Sciatic nerve (tissue), 2 donors: ENCODE measurements at places on chromosomes 12 and 14.

DNA sequence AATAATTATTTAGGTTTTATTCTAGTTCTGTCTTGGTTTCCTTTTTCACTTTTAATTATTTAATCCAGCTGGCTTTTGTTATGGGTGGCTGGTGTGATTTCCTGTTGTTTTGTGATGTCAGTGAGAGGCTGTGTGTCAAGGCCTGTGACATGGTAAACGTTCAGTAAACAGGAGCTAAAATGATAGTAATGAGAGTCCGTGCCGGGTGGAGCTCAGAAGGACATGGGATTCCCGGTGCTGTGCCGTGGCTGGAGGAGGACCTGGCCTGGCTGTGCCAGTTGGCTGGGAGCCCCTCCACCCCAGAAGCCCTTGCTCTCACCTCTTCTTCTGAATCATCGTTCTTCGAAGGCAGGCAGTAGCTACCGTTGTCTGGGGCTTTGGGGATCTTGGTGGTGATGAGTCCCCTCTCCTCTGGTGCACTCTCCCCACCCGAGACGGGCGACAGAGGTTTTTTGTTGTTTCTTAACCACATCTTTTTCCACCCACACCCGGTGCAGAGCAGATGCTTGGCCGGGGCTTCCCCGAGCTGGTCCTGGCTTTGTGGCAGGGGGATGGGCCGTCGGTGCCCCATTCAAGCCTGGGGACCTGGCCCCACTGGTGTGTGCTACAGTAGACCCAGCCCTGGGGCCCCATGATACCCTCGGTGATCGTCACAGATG is 29.1 kb downstream of the SH2B3 start:
- DNase-seq: no peak

- DNase-seq: no peak
Observed at GRCh38 chr14:64610049-64610746, 60.4 kb downstream of the PPP1R36 start.

DNA sequence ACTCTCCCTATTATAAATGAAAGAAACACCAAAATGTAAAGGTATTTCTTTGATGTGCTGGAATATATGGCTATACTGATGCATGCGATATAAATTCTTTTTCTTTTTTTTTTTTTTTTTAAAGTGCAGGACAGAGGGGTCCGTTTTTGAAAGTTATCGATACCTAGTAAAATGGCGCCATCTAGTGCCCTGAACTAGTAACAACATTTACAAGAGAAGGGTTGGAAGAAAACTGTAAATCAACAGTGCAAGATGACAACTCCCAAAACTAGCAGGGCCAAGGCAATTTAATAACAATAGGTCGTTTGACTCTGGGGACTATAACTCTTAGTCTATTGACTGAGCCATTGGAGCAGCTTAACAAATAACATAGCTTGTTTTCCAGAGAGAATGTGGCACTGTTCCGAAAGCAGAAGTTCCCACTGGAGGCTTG is 137.7 kb downstream of the SPTSSA start:
- no peak for DNase-seq

DNA sequence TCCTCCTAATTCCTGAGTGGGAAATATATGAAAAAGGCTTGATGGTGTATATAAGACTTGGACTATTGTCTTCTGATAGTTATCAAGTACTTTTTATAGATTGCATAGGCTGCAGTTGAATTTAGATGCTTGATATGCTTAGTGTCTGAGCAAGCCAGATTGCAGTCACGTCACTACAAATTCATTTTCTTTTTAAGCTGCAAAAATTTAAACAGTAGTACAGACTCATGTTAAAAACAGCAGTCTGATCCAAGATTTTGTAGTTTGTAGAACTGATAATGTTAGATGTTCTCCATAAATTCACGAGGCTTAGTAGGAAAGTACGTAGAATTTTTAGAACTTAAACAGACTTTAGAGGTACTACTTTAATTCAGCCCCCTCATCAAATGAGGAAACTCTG is 126.4 kb downstream of the GPR135 start:
- no peak for DNase-seq

DNA sequence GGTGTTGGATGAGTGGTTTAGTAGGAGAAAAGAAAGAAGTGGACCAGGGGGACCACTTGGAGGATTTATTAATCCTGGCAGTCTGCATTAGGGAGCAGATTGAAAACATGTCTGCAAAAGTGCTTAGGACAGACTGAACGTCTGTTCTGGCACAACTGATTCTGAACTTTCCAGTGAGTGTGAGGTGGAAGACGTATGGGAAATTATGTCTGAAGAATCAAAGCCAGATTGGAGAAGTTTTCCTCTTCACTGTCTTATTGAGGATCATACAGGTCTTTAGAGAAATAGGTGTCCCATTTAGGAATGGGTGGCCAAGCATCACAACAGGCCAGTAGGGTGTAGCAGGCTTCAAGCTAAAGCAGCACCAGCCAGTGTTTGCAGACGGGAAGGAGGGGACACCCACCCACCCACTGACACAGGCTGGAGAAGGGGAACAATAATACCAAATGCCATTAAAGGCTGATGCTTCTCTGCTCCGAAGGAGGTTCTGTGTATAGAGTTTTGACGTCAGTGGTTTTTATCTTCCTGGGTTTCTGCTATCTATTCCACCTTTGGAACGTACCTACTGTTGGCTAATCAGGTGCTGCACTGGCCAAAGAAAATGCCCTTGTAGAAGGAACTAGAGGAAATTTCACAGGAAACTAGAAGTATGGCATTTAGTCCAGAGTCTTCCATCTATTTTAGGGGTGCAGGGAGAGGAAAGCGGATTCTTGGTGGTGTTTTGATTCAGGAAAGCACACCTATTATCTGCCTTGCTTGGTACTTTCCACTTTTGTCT is 1.8 kb downstream of the SRRM4 start:
- no peak for DNase-seq

- no peak for DNase-seq
Observed at GRCh38 chr14:53613404-53614253, 343.0 kb downstream of the BMP4 start.

DNA sequence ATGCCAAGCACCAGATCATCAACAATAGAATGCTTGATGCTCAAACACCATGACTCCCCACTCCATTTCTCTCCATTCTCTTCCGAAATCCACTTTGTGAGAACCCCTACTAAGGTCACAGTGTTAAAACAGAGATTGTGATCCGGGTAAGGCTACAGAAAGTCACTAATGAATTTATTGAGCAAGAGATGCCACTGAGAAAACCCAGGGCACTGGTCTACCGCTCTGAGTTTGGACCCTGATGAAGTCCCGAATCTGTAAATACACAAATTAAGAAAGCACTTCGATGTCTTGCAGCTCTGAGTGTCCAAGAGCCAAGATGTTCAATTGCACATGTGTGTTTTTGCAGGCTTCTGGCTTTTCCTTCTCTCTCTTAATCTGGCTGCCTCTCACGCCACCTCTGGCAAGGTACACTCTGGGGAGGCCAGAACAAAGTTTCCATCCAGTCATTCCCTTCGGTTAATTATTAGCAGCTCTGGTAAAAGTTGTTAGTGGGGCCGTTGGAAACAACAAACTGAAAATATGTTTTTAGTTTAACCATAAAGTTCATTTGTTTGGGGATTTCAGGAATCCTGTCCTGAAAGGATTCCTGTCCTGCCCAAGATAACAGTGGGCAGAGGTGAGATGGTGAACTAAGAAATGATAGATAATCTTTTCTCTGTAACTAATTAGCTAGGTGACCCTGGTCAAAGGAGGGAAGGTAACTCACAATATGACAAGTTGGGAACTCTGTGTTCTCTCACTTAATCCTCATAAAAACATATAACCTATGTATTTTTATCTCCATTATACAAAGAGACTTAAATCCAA is 75.4 kb downstream of the BTG1 start:
- no peak for DNase-seq

DNA sequence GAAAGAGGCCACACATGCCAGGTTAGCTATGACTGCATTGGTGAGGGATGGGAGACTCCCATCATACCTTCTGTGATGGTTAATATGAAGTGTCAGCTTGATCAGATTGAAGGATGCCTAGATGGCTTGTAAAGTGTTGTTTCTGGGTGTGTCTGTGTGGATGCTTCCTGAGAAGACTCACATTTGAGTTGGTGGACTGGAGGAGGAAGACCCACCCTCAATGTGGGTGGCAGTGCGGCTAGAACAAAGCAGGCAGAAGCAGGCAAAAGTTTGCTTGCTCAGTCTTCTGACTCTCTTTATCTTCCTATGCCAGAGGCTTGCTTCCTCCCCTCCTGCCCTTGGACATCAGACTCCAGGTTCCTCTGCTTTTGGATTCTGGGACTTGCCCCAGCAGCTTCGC is 88.2 kb downstream of the SSPN start:
- no peak for DNase-seq

GRCh38 chr12:103313894-103314293 is 181.9 kb downstream of the C12orf42 start:
- DNase-seq: no peak

- DNase-seq: no peak
Observed at GRCh38 chr12:123520567-123521474, 12.7 kb downstream of the RILPL1 start.

GRCh38 chr12:131458931-131459772 is 251.7 kb upstream of the SFSWAP start:
- DNase-seq: no peak

DNA sequence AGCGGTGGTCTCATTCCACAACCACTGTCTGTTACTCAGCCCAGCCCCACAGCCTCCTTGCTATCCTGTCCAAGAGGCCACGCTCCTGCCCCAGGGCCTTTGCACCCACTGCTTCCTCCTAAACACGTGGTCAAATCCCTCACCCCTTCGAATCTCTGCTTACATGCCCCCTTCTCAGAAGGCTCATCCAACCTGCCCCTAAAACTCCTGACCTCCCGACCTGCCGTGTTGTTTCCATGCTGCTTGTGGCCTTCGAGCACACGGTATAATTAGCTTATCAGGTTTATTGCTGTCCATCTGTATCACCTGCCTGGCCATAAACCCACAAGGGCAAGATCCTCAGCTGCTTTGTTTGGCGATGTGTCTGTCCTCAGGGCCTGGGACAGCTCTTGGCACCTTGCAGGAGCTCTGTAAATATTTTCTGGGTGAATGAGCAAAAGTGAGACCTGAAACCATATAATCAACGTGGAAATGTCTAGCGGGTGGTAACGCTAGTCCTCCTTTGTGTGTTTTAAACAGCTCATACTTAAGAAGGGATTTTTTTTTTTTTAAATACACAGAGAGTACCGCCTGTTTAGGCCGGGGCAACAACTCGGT is 36.0 kb downstream of the SCARB1 start:
- DNase-seq: no peak

DNA sequence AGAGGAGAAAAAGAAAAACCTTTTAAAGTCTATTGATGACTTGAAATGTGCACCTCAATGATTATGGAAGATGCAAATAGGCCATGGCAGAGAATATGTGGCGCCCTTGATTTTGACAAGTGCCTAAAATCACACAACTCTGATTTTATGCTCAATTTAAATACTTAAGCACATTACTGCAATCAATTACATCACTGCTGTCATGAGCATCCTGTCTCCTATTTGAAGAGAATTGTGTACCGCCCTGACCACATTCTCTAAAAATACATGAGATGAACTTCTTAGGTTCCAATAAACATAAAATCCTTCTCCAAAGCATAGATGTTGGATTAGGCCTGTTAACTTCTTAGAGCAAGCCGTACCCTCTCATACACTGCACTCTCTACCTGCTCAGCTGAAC is 1.6 kb downstream of the TXNDC16 start:
- no peak for DNase-seq

GRCh38 chr12:9797722-9798619 is 29.3 kb upstream of the KLRF1 start:
- DNase-seq: no peak

DNA sequence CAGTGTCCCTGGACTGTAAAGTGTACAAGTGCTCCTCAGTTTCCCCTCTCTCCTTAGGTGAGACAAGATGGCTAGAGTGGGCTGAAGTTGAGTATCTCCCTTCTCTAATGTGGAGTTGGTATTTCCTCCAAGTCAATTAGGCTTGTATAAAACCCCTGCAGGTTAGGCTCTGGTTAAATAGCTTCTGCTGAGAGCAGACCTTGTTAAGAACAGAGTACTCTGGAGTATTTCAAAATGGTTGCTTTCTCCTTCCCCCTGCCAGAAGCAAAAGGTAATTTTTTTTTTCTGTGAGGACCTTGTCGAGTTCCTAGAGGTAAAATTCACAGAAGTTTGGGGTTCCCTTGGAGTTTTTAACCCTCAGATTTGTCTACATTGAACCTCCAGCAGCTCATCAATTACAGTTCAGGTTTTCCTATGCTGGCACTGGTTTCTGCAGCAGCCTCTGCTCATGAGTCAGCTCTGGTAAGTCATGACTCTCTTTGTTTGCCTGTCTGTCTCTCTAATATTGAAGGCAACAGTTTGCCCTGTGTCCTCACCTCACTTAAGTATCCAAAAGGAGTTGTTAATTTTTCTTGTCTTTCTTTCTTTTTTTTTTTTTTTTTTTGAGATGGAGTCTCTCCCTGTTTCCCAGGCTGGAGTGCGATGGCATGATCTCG is 27.8 kb upstream of the GLIPR1 start:
- no peak for DNase-seq

DNA sequence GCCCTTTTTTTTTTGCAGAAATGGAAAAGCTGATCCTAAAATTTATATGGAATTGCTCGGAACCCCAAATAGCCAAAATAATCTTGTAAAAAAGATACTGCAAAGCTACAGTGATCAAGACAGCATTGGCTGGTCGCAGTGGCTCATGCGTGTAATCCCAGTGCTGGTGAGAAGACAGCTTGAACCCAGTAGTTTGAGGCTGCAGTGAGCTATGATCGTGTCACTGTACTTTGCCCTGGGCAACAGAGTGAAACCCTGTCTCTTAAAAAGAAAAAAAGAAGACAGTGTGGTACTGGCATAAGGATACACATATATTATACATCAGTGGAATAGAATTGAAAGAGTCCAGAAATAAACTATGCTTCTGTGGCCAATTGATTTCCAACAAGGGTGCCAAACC is 5.4 kb downstream of the ITGB7 start:
- DNase-seq: no peak

DNA sequence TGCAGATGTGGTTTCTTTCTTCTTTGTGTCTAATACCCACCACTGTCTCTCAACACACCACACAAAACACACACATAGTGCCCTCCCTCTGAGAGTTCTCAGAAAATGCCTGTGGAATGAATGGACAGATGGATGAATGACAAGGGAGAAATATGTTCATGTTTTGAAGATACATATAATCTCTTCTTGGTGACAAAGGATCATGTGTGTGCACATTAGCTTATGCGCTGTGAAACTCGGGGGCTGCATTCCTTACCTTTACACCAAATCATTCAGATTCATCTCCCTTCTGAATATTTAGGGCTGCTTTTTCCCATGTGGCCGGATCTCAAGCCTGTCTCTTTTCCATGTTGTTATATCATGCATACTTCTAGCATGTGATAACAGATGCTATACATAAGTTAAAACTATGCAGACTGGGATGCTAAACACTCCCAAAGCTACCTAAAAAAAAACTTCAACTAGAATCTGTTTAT is 111.4 kb downstream of the EPS8 start:
- DNase-seq: no peak

DNA sequence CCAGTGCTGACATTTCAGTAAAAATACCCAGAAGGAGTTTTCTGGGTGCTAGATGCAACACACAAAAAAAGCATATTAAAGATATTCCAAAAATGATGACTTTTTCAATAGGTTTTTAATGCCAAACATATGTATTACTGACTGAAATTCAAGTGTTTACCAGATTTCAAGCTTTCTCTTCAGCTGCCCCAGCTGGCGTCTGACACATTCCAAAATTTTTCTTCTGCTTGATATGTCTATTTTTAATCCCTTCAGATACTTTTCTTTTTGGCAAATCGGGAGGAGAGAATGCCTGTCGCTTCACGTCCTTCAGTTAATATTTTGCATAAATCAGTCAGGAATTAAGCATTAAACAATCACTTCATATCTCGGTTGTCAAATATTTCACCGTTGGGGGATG is 7.1 kb upstream of the CCDC60 start:
- DNase-seq: no peak

- DNase-seq: no peak
Observed at GRCh38 chr12:22635812-22636211, 10.8 kb downstream of the ETNK1 start.
